ENCODE measurements at places on chromosomes 5 and 9.

- no peak for DNase-seq
Measured at GRCh38 chr5:150486402-150487198, 21.3 kb upstream of the NDST1 start.

DNA sequence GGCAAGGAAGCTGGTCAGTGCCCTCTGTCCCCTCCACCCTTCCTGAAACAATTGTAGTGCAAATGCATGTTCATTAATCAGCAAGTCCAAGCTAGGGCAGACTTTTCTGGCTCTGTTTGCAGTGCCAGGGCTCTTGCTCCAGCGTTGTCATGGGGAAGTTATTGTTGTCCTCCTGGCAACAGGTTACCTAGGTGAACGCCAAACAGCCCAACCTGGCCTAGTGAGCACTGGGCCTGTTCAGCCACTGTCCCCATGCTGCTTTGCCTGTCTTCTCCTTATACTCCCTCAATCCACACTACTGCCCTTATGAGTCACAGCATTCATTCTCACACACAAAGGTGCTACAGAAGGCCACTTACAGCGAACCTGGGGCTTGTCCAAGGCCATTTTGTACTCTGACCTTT is 34.5 kb upstream of the GLIS3 start:
- no peak for DNase-seq

DNA sequence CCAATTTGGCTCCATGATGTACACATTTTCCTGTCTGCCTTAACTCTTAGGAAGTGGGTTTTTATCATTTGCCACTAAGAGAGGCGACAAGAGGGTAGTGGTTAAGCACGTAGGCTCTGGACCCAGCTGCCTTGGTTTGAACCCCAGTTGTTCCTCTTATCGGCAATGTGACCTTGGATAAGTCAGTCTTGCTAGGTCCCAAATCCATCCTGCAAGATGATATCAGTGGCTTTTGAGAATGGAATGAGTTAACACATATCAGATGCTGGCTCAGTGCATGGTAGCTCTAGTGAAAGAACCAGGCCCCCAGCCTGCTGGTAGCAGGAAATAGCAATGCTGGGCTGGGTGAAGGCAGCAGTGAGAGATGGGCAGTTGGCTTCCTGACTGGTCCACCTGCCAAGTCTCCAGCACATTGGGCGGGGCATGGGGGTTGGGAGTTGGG is 72.5 kb downstream of the STK10 start:
- DNase-seq, result no peak

GRCh38 chr5:90854169-90854568 is 295.6 kb downstream of the ADGRV1 start:
- no peak for DNase-seq

GRCh38 chr9:79384501-79384900 is 187.3 kb upstream of the TLE4 start:
- DNase-seq, result no peak

GRCh38 chr9:124511426-124511840 is 4.2 kb upstream of the NR5A1 start:
- peak; percentile 17 for DNase-seq

GRCh38 chr5:85049020-85049419 is 664.3 kb upstream of the EDIL3 start:
- DNase-seq, result no peak

DNA sequence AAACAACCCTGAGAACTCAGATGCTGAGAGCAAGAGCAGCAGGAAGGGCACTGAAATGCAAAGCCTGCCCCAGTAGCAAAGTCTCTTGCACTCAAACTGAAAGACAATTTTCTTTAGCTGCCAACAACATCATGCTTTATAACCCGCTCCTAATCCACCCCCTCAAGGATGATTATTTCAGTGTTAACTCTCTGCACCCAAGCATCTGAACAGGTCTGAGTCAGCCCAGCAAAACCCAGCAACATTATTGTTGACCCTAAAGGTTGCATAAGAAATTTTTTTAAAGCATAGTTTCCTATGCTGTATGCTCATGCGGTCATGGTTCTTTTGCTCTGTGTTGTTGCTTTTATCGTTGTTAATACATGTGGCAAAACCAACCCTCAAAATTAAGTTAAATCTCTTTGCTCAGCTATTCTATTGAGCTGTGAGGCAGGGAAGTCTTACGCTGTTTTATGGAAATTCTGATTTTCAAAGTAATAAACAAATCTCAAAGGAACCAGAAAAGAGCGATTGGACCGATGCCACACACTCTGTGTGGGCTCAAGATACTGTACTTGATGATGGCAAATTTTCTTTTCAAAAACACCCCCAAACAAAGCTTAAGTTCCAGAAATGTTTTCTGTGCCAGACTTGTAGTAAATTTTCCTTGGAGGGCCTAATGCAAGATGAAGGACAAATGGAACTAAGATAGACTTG is 440.6 kb upstream of the MPDZ start:
- peak; percentile 3 for DNase-seq

DNA sequence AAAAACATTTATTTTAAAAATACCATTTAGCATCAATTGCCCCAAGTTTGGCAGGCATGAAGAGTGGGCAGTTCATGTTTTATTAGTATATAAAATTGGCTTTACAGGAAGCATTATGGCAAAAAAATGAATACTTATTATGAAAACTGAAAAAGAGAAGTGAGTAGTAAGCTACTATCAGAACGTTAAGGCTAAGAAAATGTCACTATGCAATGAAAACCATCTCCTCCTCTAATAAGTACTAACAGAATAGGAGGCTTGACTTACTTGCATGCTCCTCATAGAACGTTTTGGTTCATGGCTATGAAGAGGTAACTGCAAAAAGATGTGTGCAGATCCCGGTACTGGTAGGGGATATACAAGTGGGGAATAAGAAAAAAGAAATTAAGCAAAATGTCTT is 23.6 kb downstream of the TICAM2 start:
- DNase-seq, result no peak

- no peak for DNase-seq
Measured at GRCh38 chr5:60493372-60493771, 206.6 kb downstream of the DEPDC1B start.

DNA sequence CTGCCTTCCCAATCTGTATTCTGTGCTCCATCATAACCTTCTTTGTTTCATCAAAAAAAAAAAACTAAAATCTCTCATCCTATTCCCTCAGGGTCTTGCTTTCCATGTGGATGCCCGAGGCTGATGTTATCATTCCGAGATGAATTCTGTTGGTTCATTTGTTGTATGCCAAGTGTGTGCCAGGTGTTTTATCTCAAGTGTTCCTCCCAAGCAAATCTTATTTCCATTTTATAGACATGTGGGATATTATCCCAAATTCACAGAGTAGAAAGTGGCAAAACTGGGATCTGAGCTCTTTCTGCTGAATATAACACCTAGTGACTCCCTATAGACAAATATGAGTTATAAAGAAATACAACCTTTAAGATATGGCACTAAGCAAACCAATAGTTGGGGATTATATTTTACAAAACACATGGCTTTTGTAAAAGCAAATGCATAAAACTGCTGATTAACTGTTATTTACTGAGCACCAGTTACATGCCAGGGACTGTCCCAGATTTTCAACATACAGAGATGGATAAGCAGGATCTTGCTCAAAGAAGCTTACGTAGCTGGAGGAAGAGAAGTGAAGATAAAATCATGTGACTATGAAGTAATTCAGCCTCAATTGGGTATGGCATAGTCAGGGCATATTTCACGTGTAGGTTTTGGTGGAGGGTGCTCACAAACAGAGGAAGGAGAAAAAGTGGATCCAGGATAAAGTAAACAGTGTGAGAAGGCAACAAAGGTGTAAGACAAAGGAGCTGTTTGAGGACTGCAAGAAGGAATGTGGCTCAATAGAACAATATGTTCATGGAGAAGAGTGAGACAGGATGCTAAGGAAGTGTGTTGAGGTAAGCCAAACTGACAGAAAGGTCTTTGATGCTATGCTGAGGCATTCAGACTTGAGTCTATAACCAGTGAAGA is 143.3 kb upstream of the ADAMTSL1 start:
- DNase-seq, result no peak

Data from AG08395 (cell line).